ENCODE measurements at places on chromosomes 1 and 21.

GRCh38 chr1:43772978-43773377 lies 65.6 kb downstream of the ST3GAL3 start:
- DNase-seq = no peak

GRCh38 chr1:32063261-32063681 lies 9.5 kb upstream of the TMEM39B start:
- DNase-seq = no peak

GRCh38 chr1:103583887-103584286 lies 12.5 kb downstream of the AMY2B start:
- DNase-seq = no peak

GRCh38 chr1:36096500-36097432 lies 8.1 kb downstream of the ADPRS start:
- DNase-seq = no peak

DNA sequence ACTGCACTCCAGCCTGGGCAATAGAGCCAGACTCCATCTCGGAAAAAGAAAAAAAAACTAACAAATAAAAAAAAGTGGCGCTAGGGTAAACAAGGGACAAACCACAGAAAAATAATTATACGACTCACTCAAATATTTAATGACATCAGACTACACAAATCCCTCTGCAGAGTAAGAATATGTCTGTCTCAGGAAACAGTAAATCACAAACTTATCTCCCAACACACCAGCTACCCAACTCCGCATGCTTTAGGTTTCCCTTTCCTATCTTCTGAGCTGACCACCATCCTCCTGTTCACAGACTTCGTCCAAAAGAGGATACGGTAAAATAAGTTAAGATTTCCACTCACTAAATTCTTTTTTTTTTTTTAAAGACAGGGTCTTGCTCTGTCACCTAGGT lies 16.2 kb downstream of the WDR47 start:
- no peak for DNase-seq

DNA sequence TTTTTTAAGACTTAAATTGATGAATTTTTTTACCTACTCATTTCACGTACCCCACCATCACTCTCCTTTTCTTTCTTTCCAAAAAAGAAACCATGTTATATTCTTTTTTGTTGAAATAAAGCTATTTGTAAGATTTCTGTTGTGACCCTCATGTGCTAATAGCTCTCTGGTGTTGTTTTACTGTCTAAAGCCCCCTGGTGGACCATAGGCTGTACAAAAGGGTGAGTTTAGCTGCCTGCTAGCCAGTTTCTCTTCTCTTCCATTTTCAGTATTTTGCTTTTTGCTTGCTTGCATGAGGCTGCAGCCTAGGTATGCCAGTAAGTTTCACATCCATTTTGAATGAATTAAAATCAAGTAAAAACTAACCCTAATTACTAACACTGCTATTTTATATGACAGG lies 15.6 kb upstream of the VAMP3 start:
- DNase-seq = no peak

- DNase-seq = no peak
Measured at GRCh38 chr1:218537122-218537913, 192.2 kb downstream of the TGFB2 start.
